ENCODE measurements at places on chromosomes 3 and 15.

DNA sequence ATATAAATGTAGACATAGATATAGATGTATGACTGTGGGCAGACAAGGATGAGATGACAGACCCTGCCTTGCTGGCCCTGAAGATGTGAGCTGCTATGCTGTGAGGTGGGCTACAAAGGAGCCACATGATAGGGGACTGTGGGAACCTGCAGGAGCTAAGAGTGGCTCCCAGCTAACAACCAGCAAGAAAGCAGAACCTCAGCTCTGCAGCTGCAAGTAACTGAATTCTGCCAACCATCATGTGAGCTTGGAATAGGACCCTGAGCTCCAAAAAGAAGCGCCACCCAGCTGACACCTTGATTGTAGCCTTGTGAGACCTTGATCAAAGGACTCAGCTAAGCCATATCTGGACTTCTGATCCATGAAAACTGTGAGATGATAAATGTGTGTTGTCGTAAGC lies 123.3 kb upstream of the GRM7 start:
- DNase-seq: no peak

DNA sequence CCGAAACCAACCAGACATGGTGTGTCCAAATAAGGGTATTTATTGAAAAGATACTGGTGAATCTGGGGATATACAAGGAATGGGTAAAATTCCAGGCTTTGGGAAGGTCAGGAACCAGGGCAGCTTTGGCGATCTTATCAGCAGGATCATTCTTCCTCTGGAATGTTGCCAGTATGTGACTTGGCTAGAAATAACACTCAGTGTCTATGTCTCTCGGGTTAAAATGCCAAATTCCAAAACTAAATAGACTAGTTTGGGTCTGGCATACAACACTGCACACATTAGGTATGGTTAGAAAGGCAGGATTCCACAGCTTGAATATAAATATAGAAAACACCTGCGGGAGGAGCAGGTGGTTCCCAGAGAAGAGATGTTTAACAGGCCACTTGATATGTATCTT lies 220.2 kb upstream of the CD96 start:
- no peak for DNase-seq

DNA sequence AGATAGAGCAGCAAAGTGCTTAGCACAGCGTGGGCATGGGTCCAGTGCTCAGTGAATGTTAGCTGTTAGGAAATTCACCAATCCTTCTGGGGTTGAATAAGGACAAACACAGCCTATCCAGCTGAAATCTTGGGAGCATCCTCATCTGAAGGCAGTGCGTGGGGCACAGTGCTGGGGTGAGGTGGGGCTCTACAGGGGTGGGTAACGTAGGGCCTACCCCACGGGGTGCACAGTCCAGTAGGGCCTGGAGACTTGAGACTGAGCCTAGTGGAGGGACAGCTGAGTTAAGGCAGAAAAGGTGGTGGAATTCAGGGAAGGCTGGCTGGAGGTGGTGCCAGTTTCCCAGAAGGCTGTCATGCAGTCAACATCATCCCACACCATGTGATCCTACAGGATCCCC lies 73.0 kb downstream of the ISG20 start:
- no peak for DNase-seq

GRCh38 chr15:74531144-74531811 lies 9.7 kb upstream of the ARID3B start:
- no peak for DNase-seq

DNA sequence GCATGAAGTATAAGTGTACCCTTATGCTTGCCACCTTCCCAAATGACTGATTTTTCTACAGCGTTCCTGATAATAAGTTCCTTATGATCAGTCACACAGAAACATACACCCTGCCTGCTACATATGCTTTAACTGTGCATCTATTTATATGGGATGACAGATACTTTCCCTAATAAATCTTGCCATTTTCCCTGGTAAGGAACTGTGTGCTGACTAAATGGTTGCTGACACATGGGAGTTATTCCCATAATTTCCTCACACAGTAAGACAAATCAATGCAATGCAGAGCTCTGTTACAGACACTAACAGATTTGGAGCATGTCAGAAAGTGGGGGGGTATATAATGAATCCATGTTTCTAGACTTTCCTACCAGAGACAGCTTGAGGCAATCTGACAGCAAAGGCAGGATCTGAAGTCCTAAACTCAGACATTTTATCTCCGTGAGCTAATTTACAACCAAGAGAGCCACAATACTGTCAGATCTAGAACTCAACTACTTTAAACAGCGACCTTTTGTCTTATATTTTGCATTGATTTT lies 86.9 kb upstream of the TCF12 start:
- DNase-seq: no peak

GRCh38 chr3:48022178-48022577 lies 6.0 kb upstream of the MAP4 start:
- no peak for DNase-seq

DNA sequence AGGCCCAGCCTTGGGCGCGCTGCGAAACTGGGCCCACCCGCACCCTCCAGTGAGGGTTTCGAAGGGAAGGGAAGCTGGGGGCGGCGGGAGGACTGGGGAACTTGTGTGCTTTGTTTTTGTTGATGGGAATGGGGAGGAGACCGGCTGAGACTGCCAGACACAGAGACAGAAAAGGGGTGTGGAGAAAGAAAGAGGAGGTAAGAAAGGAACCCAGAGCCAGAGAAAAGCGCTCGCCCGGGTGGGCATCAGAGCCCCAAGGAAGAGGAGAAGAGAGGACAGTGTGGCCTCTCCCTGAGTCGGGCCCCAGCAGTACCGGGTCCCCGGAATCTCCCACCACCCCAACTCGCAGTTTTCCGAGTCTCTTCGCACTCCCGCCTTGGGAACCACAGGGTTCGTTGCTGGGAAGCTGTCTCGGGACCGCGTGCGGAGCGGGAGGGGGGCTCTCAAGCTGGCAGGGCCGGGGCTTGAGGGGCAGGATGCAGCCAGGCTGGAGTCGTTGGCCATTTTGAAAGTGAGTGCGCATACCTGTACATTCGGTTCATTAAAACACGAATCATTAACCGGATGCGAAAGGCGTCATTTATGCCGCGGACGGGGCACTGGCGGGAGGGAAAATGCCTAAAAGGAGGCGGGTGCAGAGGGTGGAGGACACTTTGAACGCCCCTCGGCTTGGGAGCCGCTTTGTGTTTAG lies 3.1 kb downstream of the SKOR1 start:
- no peak for DNase-seq

- no peak for DNase-seq
Observed at GRCh38 chr3:171044835-171045793, 18.6 kb upstream of the SLC2A2 start.

GRCh38 chr15:69578787-69579583 lies 126.4 kb downstream of the RPLP1 start:
- no peak for DNase-seq

DNA sequence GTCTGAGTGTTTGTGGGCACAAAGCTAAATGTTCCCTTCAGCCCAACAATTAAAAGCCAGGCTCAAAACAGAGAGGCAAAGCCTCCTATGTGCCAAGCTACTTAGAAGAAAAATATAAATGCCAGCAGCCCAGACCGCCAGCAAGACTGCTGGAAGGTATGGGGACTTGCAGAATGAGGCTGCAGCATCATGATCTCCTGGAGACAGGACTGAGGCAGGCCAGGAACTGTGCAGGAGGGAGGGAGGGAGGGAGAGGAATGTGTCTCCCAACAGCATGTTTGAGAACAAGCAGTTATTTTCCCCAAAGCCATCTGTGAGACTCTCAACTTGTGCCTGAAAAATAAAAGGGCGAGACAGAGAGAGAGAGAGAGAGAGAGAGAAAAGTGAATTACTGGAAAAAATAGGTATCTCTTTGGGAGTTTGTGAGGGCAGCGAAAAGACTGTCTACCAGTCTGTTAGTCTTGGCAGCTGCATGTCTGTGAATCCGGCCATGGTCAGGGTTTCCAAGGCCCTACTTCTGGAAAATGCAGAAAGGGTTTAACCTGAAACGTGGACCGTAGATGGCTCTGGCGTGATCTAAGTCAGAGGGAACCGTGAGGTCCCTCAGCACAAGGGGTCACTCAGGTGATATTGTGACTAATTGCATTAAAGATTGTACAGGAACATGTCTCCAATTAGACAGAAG lies 139.7 kb upstream of the COL8A1 start:
- DNase-seq: no peak

DNA sequence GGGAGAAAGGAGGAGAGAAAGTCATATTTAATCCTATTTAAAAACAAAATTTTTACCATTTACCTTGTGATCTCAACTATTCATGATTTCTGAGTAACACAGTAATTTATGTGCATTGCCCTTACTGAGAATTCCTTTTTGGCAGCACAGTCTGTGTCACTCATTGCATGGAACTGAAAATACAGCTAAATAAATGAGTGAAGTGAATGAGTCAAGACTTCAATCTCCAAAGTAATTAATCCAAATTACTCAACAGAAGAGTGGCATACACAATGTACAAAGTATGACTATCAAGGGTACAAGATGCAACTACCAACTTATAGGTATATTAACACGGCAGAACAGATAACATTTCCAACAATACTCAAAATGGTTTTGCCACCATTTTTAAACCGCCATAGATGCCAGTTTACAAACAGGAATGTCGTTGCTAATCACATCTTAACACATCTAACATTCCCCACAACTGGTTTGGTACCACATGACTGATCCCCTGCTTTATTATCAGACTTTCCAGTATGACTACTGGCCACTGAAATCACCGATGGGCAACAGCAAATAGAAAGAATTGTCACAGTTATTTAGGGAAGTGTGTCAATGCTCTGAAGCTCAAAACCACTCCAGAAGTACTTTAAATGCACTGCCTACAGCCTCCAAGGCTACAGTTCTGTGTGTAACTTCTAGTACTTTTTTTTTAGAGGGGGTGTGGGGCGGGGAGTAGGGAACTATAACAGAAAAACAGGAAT lies 410.4 kb downstream of the SHQ1 start:
- no peak for DNase-seq
